ENCODE measurements at places on chromosomes 12 and 14. TPM values are rescaled to one million over a fixed set of nuclear protein-coding genes. Genes with fewer than 3 reads are reported as not detected.

Gene DAD1
- 160 TPM for total RNA-seq

Gene RNASE3
- not detected for total RNA-seq

DNA sequence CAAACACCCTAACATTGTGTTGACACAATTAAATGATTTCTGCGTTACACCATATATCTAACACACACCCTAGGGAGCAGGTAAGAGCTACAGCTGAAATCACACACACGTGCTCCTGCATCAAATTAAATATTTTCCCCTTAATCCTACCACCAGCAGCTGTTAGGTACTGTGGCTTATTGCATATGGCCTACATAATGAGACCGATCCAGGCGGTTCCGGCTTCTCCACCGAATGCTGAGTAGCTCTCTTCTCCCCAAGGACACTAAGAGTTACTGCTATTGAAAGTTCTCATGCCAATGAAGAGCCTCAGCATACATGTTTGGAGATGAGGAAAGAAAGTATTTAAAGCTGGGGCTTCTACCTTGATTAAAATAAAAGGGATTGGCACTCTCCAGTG lies 472.2 kb upstream of the STXBP6 start:
- H3K4me1 ChIP-seq, result no peaks in the 10 kb centered on the region
- no peak for DNase-seq
- H3K27ac ChIP-seq, result no peak overlapping the region
- no peaks in the 10 kb centered on the region for H3K27me3 ChIP-seq

- H3K36me3 ChIP-seq, result no peaks in the 10 kb centered on the region
- H3K27me3 ChIP-seq, result peaks cover 23% of the 10 kb centered on the region
- peaks cover 2% of the 10 kb centered on the region for H3K4me1 ChIP-seq
- H3K4me3 ChIP-seq, result no peak overlapping the region
- no peak overlapping the region for H3K27ac ChIP-seq
Observed at GRCh38 chr12:52126050-52126604, 46.6 kb downstream of the SMIM41 start.

- no peak overlapping the region for H3K27ac ChIP-seq
- DNase-seq, result no peak
- H3K27me3 ChIP-seq, result peaks cover 3% of the 10 kb centered on the region
- no peak overlapping the region for H3K4me3 ChIP-seq
Observed at GRCh38 chr12:9032202-9032964, 43.0 kb downstream of the KLRG1 start.

GRCh38 chr12:94987801-94988200 lies 15.7 kb downstream of the NDUFA12 start:
- H3K4me1 ChIP-seq, result peaks cover 48% of the 10 kb centered on the region
- no peaks in the 10 kb centered on the region for H3K27me3 ChIP-seq
- H3K4me3 ChIP-seq, result no peak overlapping the region
- DNase-seq, result no peak
- H3K36me3 ChIP-seq, result peaks cover 57% of the 10 kb centered on the region
- peak overlapping the region; percentile 54 for H3K27ac ChIP-seq

Gene EML5
- 2.4 TPM for total RNA-seq

DNA sequence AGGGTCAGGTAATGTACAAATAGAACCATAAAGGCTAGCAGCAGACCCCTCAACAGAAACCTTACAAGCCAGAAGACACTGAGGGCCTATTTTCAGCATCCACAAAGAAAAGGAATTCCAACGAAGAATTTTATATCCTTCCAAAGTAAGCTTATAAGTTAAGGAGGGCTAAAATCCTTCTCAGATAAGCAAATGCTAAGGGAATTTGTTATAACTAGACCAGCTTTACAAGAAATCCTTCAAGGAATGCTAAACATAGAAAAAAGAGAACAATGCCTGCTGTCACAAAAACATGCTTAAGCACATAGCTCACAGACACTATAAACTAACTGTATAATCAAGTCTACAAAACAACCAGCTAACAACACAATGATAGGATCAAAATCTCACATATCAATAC lies 130.7 kb upstream of the RPL10L start:
- no peak overlapping the region for H3K4me3 ChIP-seq
- no peaks in the 10 kb centered on the region for H3K4me1 ChIP-seq
- H3K27ac ChIP-seq, result no peak overlapping the region
- no peak for DNase-seq
- H3K36me3 ChIP-seq, result no peaks in the 10 kb centered on the region
- no peaks in the 10 kb centered on the region for H3K27me3 ChIP-seq

DNA sequence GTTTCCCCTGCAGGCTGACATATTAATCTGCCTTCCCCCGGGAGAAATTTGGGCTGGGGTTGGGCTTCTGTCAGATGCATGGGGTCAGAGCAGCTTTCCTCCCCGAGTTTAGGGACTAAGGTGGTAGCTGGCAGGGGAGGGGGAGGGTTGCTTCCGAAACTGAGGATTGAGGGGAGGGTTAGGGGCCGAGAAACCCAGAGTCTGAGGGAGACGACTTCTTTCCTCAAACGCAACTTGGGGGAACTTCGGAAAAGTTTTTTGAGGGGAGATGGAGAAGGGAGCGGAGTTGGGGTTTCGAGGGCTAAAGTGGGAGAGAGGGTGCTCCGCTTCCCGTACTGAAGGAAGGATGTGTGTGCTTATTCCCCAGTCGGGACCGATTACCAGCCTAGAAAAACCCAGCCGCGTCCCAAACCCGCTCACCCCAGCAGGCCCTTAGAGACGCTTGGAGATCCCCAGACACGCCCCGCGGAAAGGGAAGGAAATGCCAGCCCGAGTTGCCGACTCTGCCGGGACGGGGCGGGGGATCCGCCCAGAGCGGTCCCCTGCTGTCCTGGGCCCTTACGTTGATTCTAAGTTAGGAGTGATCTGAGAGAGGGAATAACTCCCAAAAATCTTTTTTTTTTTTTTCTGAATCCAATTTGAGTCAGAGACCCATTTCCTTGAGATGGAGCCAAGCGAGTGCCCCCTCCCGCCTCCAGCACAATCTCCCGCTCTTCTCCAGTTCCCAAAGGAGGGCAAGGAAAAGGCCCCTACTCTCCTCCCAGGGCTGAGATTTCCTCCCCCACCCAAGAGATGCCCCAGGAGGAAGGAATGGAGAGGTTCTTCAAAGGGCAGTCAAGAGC lies 61.9 kb downstream of the SMUG1 start:
- H3K27me3 ChIP-seq, result peaks cover 84% of the 10 kb centered on the region
- no peak for DNase-seq
- H3K4me1 ChIP-seq, result peaks cover 5% of the 10 kb centered on the region
- no peak overlapping the region for H3K4me3 ChIP-seq
- H3K27ac ChIP-seq, result no peak overlapping the region

Gene C2CD5
- total RNA-seq, result 52.7 TPM

GRCh38 chr14:92456215-92457015 lies 57.2 kb upstream of the RIN3 start:
- peaks cover 6% of the 10 kb centered on the region for H3K4me1 ChIP-seq
- no peak overlapping the region for H3K27ac ChIP-seq
- no peak overlapping the region for H3K4me3 ChIP-seq

GRCh38 chr12:91381309-91381804 lies 198.7 kb upstream of the DCN start:
- no peak for DNase-seq
- H3K4me3 ChIP-seq, result peak overlapping the region; percentile 67
- H3K36me3 ChIP-seq, result no peaks in the 10 kb centered on the region
- no peak overlapping the region for H3K27ac ChIP-seq
- H3K27me3 ChIP-seq, result peaks cover 2% of the 10 kb centered on the region
- H3K4me1 ChIP-seq, result peaks cover 10% of the 10 kb centered on the region

Gene TSHR
- total RNA-seq, result 1.6 TPM

Gene COQ10A
- total RNA-seq, result 12.8 TPM

GRCh38 chr14:95498622-95499353 lies 17.7 kb downstream of the SYNE3 start:
- peaks cover 42% of the 10 kb centered on the region for H3K36me3 ChIP-seq
- peaks cover 84% of the 10 kb centered on the region for H3K4me1 ChIP-seq
- H3K27me3 ChIP-seq, result no peaks in the 10 kb centered on the region
- H3K27ac ChIP-seq, result no peak overlapping the region

- H3K4me3 ChIP-seq, result no peak overlapping the region
- H3K4me1 ChIP-seq, result peaks cover 7% of the 10 kb centered on the region
- no peak overlapping the region for H3K27ac ChIP-seq
- H3K27me3 ChIP-seq, result peaks cover 6% of the 10 kb centered on the region
- no peaks in the 10 kb centered on the region for H3K36me3 ChIP-seq
- DNase-seq, result no peak
Observed at GRCh38 chr12:76669981-76670380, 93.9 kb upstream of the ZDHHC17 start.

GRCh38 chr14:104600141-104600643 lies 4.4 kb downstream of the TMEM179 start:
- DNase-seq, result no peak
- H3K4me1 ChIP-seq, result no peaks in the 10 kb centered on the region
- H3K27ac ChIP-seq, result no peak overlapping the region

Gene RERGL
- not detected for total RNA-seq

- no peak overlapping the region for H3K4me3 ChIP-seq
- H3K27ac ChIP-seq, result no peak overlapping the region
- H3K4me1 ChIP-seq, result peaks cover 29% of the 10 kb centered on the region
- H3K27me3 ChIP-seq, result no peaks in the 10 kb centered on the region
Observed at GRCh38 chr12:30692470-30692869, 3.2 kb downstream of the IPO8 start.

DNA sequence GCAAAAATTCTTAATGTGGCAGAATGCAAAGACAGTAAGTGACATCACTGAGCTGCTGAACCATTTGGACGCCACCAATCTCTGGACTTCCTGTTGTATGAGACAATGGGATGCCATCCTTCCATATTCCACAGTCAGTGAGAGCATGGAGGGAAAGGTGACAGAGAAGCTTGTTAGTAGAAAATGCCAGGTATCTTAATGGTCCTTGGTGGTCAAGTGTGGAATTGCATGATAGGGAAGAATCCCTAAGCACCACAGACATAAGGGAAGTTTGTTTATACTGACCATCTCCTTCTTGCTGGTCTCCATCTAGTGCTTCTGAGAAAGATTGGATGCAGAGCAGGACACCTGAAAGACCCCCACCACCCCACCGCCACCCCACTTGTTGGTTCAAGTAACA lies 1410.0 kb upstream of the TMEM132C start:
- H3K4me1 ChIP-seq, result no peaks in the 10 kb centered on the region
- H3K4me3 ChIP-seq, result no peak overlapping the region
- no peaks in the 10 kb centered on the region for H3K36me3 ChIP-seq
- H3K27me3 ChIP-seq, result no peaks in the 10 kb centered on the region
- DNase-seq, result no peak
- no peak overlapping the region for H3K27ac ChIP-seq

DNA sequence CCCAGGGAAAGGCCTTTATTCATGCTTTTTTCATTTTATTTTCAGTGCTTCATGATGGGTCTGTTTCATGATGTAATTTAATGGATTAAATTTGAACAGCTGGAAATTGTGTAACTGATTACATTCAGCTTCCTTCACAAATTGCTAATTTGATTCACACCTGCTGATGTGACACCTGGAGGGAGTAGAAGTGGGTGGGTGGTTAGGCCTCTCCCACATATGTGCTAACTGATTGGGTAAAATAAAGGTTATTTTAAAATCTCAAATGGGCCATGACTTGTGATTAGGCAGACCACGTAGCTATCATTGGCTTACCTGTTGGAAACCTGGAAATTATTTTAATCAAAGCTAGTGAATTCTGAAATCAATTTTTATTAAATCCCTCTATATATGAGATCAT lies 142.1 kb downstream of the GXYLT1 start:
- no peaks in the 10 kb centered on the region for H3K4me1 ChIP-seq
- H3K27ac ChIP-seq, result no peak overlapping the region
- H3K4me3 ChIP-seq, result no peak overlapping the region
- peaks cover 2% of the 10 kb centered on the region for H3K27me3 ChIP-seq
- DNase-seq, result no peak
- H3K36me3 ChIP-seq, result no peaks in the 10 kb centered on the region

Gene CLEC4C
- not detected for total RNA-seq

- H3K36me3 ChIP-seq, result no peaks in the 10 kb centered on the region
- no peak overlapping the region for H3K4me3 ChIP-seq
- peaks cover 1% of the 10 kb centered on the region for H3K27me3 ChIP-seq
- H3K27ac ChIP-seq, result no peak overlapping the region
- H3K4me1 ChIP-seq, result no peaks in the 10 kb centered on the region
Observed at GRCh38 chr12:29544428-29545101, 47.1 kb upstream of the OVCH1 start.

- H3K36me3 ChIP-seq, result no peaks in the 10 kb centered on the region
- no peak overlapping the region for H3K27ac ChIP-seq
- no peak overlapping the region for H3K4me3 ChIP-seq
- no peaks in the 10 kb centered on the region for H3K4me1 ChIP-seq
Observed at GRCh38 chr14:59564366-59564765, 12.2 kb downstream of the CCDC175 start.

Gene RD3L
- not detected for total RNA-seq

DNA sequence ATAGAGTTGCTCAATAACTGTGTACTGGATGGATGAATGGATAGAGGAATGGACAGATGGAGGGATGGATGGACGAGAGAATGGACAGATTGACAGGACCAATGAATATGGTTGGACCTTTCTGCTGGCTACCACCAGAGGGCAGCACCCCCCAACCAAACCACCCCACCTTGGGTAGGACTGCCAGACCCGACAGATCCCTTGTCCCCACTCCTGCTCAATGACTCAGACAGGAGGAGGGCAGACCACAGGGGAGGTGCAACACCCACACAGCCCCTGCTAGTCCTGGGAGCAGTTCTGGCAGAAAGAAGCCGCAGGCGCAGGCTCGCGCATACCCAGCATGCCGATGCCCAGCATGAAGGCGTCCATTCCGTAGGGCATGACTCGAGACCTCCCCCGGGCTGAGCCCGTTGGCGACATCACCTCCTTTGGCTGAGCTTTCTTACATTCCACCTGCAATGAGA lies 12.4 kb downstream of the MSI1 start:
- H3K27me3 ChIP-seq, result peaks cover 28% of the 10 kb centered on the region
- H3K36me3 ChIP-seq, result no peaks in the 10 kb centered on the region
- no peak overlapping the region for H3K27ac ChIP-seq

DNA sequence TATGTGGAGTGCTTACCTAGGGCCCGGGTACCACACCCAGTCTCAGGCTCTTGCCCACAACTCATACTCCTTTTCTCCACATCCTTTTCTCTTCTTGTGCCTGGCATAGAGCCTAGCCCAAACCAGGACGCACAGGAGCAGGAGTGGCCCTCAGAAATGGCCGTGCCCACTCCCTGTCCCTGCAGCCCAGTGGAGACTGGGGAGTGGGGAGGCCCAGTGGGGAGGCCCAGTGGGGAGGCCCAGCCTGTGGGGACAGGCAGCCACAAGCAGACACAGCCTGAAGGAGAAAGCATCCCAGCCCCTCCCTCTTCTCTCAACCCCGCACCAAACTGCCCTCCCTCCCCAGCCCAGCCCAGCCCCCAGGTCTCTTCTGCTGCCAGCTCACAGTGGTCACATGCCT lies 196.8 kb downstream of the KIF26A start:
- H3K36me3 ChIP-seq, result no peaks in the 10 kb centered on the region
- H3K27ac ChIP-seq, result no peak overlapping the region
- peaks cover 13% of the 10 kb centered on the region for H3K27me3 ChIP-seq
- DNase-seq, result no peak
- H3K4me1 ChIP-seq, result no peaks in the 10 kb centered on the region
- no peak overlapping the region for H3K4me3 ChIP-seq

- no peak overlapping the region for H3K4me3 ChIP-seq
- DNase-seq, result no peak
- no peaks in the 10 kb centered on the region for H3K36me3 ChIP-seq
- peaks cover 6% of the 10 kb centered on the region for H3K27me3 ChIP-seq
- no peak overlapping the region for H3K27ac ChIP-seq
Observed at GRCh38 chr12:24977060-24977459, 28.2 kb upstream of the BCAT1 start.

Gene GZMB
- 682 TPM for total RNA-seq
